ENCODE measurements at places on chromosomes 3 and 15. TPM values are rescaled to one million over a fixed set of nuclear protein-coding genes. Genes with fewer than 3 reads are reported as not detected.
A peak's percentile ranks its signal among the peaks of the same experiment; 100 is the strongest.

GRCh38 chr3:94614192-94614591 lies 551.3 kb downstream of the NSUN3 start:
- H3K27me3 ChIP-seq: no peaks in the 10 kb centered on the region
- H3K36me3 ChIP-seq: no peaks in the 10 kb centered on the region
- H3K4me1 ChIP-seq: no peaks in the 10 kb centered on the region
- no peak overlapping the region for H3K27ac ChIP-seq

CFAP91 gene
- total RNA-seq: 3.6 TPM

DNA sequence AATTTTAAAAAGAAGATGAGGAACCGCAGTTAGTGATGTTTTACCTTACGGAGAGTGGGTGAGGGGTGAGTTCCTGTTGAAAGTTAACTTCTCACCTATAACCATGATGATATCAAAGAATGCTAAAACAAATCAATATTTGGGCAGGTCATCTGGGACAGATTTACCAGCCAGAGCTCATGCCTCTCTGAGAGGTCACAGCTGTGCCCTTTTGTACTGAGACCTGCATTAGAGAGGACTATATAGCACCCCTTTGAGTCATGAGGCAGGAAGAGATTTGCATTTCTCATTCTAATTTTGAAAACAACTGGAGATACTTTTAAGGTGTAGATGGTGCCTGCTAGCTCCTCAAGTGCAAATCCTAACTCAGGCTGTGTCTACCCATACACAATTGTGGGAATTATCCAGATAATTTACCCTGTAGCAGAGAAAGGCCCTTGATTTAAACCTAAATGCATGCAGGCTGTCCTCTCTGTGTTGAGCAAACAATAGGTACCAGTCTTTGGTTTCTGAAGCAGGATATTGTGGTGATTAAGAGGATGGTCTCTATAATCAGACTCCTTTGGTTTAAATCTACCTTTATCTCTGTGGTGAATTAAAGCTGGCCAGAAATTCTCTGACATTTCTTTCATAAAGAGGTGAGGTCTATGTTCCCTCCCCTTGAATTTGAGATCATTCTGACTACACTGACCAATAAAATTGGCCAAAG lies 5.8 kb upstream of the TM4SF4 start:
- H3K36me3 ChIP-seq: no peaks in the 10 kb centered on the region
- no peak overlapping the region for H3K4me3 ChIP-seq
- DNase-seq: peak; percentile 69
- H3K27ac ChIP-seq: peak overlapping the region; percentile 83

BRPF1 gene
- 7.5 TPM for total RNA-seq

DNA sequence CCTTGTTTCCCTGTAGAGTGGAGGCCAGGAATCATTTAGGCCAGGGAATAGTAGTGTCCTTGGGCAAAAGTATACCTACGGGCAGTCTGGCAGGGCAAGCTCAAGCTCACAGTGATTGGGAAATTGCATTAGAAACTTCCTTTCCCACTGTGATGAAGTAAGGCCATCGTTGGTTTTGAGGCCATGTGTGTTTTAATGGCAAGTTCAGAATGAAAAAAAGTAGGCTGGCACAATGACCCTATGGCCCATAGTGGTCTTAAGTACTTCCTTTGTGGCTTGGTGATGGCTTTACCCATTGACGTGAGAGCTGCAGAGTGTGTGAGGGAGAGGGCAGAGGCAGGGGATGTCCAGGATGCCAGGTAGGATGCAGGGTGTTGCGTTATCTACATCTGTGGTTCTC lies 28.8 kb downstream of the LIMD1 start:
- no peak overlapping the region for H3K4me3 ChIP-seq
- DNase-seq: no peak
- H3K36me3 ChIP-seq: no peaks in the 10 kb centered on the region
- H3K27ac ChIP-seq: no peak overlapping the region
- peaks cover 2% of the 10 kb centered on the region for H3K4me1 ChIP-seq

DNA sequence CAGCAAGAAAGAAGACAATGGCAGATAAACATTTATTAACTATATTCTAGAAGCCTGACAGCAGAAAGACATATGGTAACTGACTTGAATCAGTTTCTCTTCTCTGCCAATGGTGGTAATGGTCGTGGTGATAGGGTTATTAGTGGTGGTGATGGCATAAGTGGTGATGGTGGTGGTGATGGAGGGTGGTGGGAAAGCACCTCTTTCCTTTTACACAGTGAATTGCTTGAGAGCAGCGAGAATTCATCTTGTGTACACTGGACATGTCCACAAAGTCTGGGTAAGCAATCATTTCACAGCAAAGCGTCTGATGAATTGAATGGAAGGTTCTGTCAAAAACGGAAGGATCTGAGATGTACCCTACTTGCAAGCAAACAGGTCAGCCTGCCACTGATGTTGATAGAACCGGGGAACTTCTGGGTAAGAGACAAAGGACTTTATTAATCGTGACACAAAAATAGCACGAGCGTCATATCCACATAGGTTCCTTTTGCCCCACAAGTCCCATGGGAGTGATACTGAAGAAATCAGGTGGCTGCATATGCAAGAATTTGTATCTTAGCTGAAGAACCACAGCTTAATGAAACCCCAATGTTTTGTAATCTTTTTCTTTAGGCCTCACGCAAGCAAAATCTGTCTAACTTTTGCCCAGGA lies 23.5 kb upstream of the TBC1D5 start:
- no peaks in the 10 kb centered on the region for H3K36me3 ChIP-seq
- H3K4me1 ChIP-seq: no peaks in the 10 kb centered on the region
- H3K4me3 ChIP-seq: no peak overlapping the region

Measured in stomach (tissue), 19 donors.